ENCODE measurements at places on chromosomes 11 and 22.
A peak's percentile ranks its signal among the peaks of the same experiment; 100 is the strongest.

GRCh38 chr11:118670063-118670462, 9.4 kb downstream of the TREH start:
- DNase-seq, result no peak

GRCh38 chr11:132158091-132158490, 787.7 kb downstream of the NTM start:
- no peak for DNase-seq

DNA sequence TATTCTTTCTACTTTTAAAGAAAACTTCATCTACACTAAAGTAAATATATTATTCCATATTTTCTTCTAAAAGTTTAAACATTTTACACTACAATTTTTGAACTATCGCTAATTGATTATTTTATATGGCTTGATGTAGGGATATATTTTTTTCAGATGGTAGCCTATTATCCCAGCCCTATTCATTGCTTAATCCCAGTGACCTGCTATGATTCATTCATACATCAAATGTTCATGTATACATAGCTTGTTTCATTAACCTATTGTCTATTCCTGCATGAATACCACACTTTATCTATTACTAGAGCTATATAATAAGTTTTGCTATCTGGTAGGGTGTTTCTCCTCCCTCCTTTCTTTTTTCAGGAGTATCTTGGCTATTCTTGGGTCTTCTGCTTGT, 5.0 kb upstream of the ROBO4 start:
- no peak for DNase-seq

GRCh38 chr11:65663639-65664200, 1.0 kb upstream of the RELA start:
- DNase-seq, result peak; percentile 28

- no peak for DNase-seq
These were observed 5.7 kb downstream of the PANX2 start for GRCh38 chr22:50175921-50176849.

- DNase-seq, result peak; percentile 41
These were observed 30.1 kb downstream of the NAV2 start for GRCh38 chr11:19742588-19743292.

DNA sequence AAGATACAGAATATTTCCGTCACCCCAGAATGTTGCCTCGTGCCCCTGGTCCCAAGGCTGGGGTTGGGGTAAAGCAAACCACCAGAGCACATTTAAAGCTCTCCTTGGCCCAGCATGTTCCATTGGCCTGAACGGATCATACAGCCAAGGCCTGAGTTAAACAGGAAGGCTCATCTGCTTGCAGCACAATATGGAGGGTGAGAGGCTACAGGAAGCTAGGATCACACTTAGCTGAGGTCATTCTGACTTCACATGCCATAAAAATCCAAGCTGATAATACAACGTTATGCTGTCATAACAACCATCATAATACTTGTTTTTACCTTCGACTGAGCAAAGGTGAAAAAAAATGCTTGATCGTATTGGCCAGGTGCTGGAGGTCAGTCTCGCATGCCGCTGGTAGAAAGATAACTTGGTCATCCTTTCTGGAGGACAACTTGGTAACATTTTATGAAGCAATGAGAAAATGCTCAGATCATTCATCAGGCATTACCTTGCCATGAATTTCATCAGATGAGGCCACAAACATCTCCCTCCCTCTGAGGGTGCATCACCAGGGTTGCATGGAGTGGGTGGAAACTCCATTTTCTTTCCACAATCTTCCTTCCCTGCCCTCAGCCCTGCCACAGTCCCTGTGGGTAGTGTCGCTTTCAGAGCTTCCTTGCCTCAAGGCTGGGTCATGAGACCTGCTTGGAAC, 31.9 kb upstream of the RTL6 start:
- DNase-seq, result no peak

DNA sequence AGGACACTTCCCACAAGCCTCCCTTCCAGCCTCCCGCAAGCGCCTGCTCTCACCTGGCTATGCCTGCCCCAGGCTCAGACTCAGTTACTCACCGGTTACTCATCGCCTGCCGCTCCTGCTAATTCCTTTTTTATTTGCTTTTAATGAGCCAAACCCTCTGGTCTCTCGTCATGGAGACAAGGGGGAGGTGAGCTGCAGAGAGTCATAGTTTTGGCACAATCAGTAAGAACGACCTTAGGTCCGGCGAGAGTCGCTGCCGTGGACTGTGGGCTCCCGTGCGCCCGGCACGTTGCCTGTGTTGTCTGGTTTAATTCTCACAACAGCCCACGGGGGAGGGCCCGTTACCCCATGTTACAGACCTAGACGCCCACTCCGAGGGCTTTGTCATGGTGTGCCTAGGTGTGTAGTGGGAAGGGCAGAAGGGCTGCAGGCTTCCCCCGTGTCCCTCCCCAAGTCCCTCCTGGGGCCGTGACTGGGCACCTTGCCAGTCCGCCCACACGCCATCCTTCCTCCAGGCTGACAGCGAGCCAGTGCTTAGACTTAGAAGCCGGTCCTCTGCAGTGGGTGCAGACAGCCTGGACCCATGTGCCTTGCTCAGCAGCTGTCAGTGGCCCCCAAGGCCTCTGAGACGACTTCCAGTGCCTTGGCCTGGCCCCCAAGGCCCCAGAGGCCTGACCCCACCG, 42.2 kb downstream of the WNT7B start:
- no peak for DNase-seq

DNA sequence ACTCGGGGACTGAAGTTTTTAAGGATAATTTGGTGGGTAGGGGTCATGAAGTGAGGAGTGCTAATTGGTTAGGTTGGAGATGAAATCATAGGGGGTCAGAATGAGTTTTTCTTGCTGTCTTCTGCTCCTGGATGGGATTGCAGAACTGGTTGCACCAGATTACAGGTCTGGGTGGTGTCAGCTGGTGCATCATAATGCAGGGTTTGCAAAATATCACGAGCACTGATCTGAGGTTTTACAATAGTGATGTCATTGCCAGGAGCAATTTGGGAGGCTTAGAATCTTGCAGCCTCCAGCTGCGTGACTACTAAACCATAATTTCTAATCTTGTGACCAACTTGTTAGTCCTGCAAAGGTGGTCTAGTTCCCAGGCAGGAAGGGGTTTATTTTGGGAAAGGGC, 46.4 kb upstream of the CALCB start:
- DNase-seq, result no peak

DNA sequence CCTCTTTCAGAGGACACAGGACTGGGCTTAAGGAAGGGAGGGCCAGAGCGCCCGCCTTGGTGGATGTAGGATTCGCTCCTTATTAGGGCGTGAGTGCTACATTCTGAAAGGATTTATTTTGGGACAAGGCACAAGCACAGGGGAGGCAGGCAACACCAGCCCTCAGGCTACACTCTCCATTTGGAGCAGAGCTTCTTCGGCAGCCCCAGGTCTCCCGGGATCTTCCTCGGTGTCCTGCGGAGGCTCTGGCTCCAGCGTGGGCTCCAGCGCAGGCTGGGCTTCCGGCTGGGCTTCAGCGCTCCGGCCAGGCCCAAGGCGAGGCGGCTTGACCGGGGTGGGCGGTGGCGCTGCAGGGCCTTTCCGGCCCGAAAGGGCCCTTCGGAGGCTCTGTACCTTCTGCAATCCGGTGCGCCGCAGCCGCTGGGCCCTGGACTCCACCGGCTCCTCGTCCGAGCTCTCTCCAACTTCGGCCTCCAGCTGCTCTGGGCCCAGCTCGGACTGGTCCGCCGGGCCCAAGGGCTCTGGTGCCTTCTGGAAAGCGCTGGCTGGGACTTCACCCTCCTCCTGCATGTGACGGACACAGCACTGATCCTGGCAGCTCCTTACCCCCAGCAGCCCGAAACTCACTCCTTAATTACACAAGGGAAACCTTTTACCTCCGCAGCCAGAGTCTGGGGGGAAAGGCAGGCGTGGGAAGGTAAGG, 1.1 kb downstream of the CAVIN3 start:
- DNase-seq, result no peak

- DNase-seq, result no peak
These were observed 15.4 kb downstream of the BMAL1 start for GRCh38 chr11:13292970-13293369.

- DNase-seq, result no peak
These were observed 32.8 kb downstream of the PIWIL3 start for GRCh38 chr22:24741769-24742168.

DNA sequence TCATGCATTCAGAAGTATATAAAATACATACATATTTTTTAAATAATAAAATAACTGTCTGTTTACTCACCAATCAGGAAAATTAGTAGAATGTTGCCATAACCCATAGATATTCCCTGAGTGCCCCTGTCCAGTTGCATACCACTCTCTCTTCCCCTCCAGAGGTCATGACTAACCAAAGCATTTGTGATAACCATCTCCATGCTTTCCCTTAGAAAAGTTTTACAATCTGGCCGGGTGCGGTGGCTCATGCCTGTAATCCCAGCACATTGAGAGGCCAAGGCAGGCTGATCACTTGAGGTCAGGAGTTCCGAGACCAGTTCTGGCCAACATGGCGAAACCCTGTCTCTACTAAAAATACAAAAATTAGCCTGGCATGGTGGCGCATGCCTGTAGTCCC, 33.2 kb upstream of the LDHA start:
- DNase-seq, result no peak

- DNase-seq, result no peak
These were observed 126.3 kb upstream of the CARD18 start for GRCh38 chr11:105265845-105266244.

DNA sequence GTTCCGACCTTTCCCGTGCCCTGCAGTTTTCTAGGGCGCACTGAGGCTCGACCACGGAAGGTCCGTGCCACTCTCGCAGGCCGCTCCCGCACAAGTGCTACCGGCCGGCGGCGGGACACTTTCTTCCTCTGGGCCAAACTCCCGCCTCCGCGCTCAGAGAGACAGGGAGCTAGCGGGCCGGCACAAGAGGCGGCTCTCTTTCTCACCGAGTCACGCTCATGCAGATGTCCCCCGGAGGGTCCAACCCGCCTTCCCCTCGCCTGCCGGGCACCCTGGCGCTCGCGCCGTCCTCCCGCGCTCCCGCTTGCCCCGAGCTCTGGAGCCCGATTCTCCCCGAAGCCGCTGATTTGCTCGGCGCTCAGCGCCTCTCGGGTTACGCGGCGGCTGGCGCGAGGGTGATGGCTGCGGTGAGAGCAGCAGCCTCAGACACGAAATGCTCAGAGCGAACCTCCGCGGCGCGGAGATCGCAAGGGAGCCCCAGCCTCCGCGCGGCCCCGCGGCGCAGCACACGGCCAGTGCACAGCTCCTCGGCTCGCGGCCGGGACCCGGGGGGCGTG, 1.0 kb downstream of the LMO1 start:
- DNase-seq, result no peak
